ENCODE measurements at places on chromosomes 4 and X.

DNA sequence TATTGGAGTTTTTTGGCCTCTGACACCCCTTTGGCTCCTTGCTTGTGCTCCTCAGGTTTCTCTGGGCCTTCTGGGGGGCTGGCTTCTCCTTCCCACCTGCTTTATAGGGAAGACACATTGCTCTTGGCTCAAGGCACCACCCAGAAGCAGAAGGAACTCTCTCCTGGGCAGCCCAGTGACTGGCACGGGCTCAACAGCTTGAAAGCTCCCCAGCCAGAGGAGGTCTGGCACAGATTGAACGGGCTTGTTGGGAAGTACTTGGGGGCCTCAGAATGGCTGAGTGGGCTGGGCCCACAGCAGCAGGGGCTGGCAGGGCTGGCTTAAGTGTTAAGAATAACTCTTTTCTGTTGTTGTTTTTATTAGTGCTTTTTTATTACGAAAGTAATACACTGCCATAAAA, 11.2 kb upstream of the ZNF185 start:
- no peak for DNase-seq

- DNase-seq = no peak
These were observed 8.5 kb downstream of the RAB9A start for GRCh38 chrX:13697455-13697854.

DNA sequence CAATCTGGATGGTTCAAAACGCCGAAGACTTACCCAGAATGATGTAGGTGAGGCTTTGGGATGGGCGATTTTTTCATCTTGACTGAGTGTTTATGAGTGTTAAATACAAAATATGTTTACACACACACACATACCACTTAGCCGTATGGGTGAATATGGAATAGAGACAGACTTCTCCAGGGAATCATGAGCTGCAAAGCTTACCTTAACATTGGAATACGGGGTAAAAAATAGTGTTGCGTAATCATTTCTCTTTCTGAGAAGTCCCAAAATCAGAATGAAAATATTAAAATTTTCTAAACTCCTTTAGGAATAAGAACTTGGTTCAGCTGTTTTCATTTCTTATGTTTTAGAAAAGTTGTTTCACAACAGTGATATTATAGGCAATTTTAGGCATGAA, 63.5 kb downstream of the EGF start:
- no peak for DNase-seq

DNA sequence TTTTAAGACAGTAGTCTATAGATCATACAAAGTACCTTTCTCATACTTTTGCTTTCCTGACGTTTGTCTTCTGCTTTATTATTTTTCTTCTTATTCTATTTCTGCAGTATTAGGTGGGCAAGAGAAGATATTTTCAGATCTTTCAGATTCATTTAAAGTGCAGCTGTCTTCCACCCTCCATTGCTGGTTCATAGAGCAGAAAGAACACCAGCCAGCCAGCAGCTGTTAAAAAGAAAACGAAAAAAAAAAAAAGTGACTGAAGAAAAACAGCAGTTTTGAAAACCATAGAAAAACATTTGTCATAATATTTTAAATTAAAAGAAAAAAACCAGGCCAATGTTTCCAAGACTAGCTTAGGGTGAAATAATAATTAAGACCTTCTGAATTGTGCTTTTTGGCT, 42.9 kb downstream of the SMAD1 start:
- no peak for DNase-seq

DNA sequence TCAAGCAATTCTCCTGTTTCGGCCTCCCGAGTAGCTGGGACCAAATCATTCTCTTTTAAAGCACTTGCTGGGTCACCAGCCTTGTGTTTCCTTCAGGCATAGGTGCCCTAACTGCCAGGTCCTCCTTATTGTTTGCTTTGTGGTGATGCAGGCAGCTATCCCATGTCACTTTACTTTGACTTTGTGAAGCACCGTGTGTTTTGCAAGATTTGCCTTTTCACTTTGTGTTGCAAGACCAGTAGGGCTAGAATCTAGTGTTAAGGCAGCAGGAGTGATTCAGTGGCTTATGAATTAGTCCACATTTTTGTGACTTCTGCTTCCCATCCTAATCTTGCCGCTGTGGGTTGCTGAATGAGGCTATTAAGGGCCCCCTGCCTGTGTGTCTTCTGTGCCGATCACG, 20.2 kb downstream of the SYAP1 start:
- no peak for DNase-seq

DNA sequence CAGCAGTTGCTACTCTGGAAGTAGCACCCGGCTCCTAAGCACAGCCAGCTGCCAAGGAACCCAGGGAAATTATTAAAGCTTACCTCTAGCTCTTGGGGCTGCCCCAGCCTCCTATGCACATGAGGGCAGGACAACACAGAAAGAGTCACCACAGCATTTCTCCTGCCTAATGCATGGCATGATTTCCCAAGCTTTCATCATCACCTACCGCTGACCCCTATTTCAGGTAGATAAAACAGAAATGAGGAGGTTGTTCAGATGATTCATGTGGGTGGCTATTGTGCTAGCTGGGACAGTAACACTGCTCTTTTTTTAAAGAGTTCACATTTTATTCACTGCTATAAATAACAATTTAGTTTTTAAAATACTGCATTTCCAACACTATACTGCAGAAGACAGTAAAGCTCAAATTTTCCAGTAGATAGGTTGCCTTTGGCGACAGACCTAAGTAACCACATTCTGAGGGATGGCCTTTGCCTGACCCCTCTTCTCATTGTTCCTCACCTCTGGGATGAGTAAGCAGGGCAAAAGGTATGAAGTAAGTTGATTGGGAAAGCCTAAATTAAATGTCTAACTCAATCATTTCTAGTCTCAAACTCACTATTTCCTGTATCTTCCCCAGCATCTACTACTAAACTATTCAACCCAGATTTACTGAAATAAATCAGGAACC, 16.7 kb downstream of the CASK start:
- DNase-seq = no peak

DNA sequence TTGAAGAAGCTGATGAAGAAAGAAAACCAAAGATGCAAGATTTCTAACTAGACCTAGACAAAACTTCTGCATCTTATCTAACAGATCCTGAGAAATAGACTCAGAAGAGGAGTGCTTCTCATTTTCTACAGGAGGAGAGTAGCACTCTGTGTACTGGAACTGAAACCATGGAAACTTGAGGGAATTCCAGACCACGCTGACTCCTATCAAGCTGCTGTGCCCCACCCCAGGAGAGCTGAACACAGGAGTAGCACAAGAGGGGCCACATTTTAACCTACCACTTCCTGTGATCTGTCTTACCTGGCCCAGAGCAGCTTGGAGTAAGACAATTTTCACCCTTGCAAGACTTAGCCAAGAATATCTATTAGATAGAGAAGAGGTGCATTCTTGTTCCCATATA, 248.9 kb downstream of the SCFD2 start:
- no peak for DNase-seq

- no peak for DNase-seq
These were observed 126.1 kb downstream of the ASB9 start for GRCh38 chrX:15143825-15144121.

GRCh38 chr4:55635741-55636655, at the start of gene NMU:
Gene NMU, minus strand, starts transcription at chr4:55636298. Its CDS starts 106 bp downstream, at chr4:55636192.
- DNase-seq = peak; percentile 31

DNA sequence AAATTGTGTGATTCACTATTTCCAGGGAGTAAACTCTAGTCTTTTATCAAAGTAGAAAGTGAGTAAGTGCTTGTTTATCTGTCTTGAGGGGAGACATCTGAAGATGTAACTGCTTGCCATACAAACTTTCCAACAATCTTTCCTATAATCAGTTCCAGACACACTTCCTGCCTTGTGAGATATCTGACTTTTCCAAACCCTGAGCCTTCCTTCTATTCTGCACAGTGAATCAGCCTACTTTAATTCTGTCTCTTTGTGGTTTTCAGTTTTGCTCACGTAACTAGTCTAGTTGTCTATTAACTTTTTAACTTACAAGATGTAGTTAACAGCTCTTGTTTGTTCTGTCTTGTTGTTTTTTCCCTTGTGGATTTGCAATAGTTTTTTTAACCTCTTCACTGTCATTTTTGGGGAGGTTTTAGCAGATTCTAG, 947.8 kb downstream of the C4orf33 start:
- DNase-seq = no peak

DNA sequence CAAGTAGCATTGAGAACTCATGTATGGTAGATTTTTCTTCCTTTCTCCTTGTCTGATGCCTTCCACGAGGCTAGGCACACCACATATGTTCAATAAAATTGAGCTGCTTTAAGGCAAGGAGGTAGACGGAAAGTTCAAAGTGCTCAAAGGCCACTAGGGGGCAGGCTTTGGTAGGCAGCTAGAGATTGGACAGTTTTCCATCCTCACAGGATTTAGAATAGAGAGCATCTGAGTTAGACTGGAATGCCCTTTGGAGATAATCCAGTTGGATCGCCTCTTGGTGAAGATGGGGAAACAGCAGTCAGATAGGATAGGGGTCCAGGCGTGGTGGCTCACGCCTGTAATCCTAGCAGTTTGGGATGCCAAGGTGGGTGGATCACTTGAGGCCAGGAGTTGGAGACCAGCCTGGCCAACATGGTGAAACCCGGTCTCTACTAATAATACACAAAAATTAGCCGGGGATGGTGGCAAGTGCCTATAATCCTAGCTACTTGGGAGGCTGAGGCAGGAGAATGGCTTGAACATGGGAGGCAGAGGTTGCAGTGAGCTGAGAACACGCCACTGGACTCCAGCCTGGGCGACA, 30.4 kb downstream of the ELF4 start:
- peak; percentile 37 for DNase-seq

DNA sequence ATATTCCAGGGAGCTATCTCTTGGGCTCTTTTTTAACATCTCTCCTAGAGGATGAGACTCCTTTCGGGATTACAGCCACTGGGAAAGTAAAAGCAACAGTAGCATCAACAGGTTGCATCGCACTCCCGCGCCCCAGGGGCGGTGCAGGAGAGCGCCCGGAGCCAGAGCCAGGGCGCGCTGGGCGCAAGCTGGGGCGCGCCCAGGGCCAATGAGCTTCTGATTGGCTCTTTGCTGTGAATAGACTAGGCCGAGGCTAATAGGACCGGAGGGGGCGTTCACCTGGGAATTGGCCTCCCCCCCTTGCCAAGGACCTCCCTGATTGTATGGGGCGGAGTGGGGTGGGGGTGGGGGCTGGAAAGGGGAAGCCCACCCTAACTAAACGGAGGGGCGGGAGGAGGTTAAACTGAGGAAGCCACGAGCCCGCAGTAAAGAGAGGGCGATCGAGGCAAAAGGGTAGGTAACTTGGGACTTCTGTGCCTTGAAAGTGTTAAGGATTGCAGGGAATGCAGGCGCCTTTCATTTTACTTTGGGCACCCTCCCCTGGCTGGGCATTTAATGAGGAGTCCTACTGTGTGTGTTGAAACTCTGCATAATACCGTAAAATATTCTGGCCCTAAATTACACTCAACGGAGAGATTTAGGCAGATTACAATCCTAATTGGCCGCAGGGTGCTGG, 1.1 kb upstream of the ATOH1 start:
- DNase-seq = no peak

- DNase-seq = no peak
These were observed 12.6 kb downstream of the DCLK2 start for GRCh38 chr4:150090836-150091235.

DNA sequence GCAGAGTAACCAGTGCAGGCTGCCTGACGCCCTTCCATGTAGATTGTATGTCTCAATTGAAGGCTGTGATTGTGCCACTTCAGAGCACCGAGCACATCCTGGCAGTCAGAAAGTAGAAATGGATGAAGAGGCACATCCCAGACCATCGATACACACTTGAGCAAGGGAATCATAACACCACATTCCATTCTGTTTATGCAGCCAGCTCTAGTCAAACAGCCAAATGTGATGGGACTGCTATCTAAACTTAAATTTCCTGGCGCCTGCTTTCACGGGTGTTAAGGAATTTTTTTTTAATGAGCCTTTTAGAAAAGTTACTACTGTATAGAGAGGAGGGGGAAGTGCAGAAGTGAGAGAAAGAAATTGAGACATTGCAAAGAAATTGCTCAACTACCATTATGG, 84.4 kb downstream of the PPARGC1A start:
- DNase-seq = no peak

DNA sequence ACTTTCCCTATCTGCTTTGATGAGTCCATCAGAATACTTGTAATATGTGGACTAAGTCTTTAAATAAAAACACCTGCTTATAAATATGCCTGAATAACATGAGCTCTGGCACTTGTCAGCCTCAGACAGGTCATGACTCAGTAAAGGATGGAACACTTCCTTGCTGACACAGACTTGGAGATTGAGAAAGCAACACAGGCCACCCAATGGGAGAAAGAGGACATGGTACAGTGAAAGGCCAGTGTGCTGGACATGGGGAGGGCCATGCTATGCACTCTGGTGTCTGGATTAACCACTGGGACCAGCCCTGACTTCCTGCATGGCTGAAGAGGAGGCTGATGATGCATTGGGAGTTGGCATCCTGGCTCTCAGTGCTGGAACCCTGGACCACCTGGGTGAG, 149.5 kb downstream of the DHRSX start:
- no peak for DNase-seq

GRCh38 chrX:70436343-70436742, 8.3 kb upstream of the DLG3 start:
- DNase-seq = no peak

GRCh38 chrX:132584936-132585335, 96.1 kb upstream of the MBNL3 start:
- no peak for DNase-seq

GRCh38 chr4:158016511-158016910, 156.3 kb downstream of the GASK1B start:
- DNase-seq = no peak

GRCh38 chr4:125727931-125728330, 413.2 kb downstream of the FAT4 start:
- no peak for DNase-seq
